Activated CD4-positive, alpha-beta T cell treated with anti-CD3 and anti-CD28 coated beads, Interleukin-2, amount 50 U/mL, for 1 hour (primary cell): ENCODE measurements at places on chromosomes 1 and 21.

- DNase-seq = peak; percentile 30
Observed at GRCh38 chr1:23422241-23422877, 2.2 kb downstream of the TCEA3 start.

- DNase-seq = peak; percentile 78
Observed at GRCh38 chr1:205631010-205631767, 622 bp downstream of the ELK4 start.

DNA sequence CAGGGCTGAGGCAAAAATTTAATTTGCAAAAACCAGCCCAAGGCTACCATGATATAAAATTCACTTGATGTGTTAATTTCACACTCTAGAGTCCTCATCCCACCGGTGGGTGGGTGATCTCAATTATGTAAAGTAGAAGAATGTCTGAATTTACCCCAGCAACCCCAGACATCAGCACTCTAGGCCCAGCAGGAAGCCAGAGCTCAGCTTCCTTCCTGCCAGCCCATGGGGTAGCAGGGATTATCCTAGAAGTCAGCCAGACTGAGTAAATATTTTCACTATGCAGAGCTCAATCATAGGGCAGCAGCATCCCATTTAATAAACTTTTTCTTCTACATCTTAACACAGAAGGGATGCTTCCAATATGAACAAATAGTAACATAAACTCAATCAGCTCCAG lies 71.0 kb downstream of the SIPA1L2 start:
- DNase-seq = no peak

GRCh38 chr1:31371121-31371959 lies 1.5 kb downstream of the FABP3 start:
- DNase-seq = no peak

- no peak for DNase-seq
Observed at GRCh38 chr1:109017134-109017533, 24.8 kb downstream of the WDR47 start.

GRCh38 chr1:36554323-36554628 lies 71.6 kb upstream of the CSF3R start:
- DNase-seq = no peak

GRCh38 chr21:44521928-44522752 lies 17.9 kb downstream of the KRTAP10-1 start:
- DNase-seq = no peak

GRCh38 chr1:204112876-204113730 lies 38.7 kb downstream of the ETNK2 start:
- no peak for DNase-seq
